ENCODE measurements at places on chromosomes 3 and 15. TPM values are rescaled to one million over a fixed set of nuclear protein-coding genes. Genes with fewer than 3 reads are reported as not detected.

DNA sequence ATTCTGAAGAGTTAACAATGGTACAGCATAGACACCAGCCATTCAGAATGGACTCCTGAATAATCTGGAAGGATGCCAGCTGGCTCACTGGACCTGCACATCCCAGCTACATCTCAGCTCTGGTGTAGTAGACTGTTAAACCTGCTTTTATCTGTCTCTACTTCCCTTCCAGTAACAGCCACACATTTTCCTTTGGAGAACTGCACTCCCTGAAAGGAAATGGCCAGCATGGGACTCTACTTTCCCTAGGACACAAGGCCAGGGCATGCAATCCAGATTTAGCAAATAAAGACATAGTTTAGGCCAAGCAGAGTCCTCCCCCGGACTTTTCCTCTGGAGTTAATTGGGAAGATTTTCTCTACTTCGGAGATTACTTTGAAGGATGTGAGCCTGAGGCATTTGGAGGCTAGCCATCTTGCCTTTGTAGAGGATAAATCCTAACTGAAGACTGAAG is 82.7 kb upstream of the TCF12 start:
- H3K4me3 ChIP-seq = no peak overlapping the region
- no peaks in the 10 kb centered on the region for H3K36me3 ChIP-seq
- H3K4me1 ChIP-seq = no peaks in the 10 kb centered on the region
- no peak overlapping the region for H3K27ac ChIP-seq
- no peak for DNase-seq

DNA sequence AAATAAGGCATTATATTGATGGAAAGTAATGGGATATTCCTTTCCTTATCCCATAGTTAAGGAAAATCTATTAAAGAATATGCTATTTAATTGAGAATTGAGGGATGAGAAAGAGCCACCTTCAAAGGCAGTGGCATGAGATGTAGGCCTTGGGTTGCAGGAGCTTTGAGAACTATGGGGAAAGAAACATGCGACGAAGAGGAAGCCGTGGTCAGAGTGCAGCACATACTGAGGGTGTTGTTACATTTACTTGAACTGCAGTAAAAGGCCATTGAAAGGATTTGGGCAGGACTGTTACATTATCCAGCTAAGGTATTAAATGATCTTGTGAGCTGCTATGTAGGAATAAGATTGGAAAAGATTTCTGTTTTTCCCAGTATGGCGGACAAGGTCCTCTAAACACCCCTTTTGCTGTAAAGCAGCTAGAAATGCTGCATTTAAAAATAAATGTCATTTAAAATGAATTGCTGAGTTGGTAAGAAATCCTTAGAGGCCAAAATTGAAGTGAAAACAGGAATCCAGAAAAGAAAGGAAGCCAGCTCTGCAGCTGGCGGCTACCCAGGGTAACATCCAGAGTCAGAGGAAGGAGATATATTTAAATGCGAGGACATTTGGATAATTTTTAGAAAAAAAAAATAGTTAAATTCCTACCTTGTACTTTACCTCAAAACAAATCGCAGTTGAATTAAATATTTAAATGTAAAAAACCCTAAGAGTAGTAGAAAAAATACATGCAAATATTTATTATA is 61.7 kb downstream of the IL1RAP start:
- DNase-seq = no peak
- H3K4me1 ChIP-seq = no peaks in the 10 kb centered on the region
- no peaks in the 10 kb centered on the region for H3K27me3 ChIP-seq
- no peaks in the 10 kb centered on the region for H3K36me3 ChIP-seq

GRCh38 chr3:7484636-7485035 is 623.7 kb downstream of the GRM7 start:
- no peaks in the 10 kb centered on the region for H3K36me3 ChIP-seq
- no peak overlapping the region for H3K27ac ChIP-seq
- no peaks in the 10 kb centered on the region for H3K4me1 ChIP-seq
- no peaks in the 10 kb centered on the region for H3K27me3 ChIP-seq

The SI gene
- not detected for total RNA-seq

GRCh38 chr3:4425707-4426106 is 41.4 kb downstream of the SUMF1 start:
- DNase-seq = peak; percentile 20
- H3K27ac ChIP-seq = no peak overlapping the region
- no peaks in the 10 kb centered on the region for H3K36me3 ChIP-seq
- no peaks in the 10 kb centered on the region for H3K27me3 ChIP-seq
- peaks cover 3% of the 10 kb centered on the region for H3K4me1 ChIP-seq

DNA sequence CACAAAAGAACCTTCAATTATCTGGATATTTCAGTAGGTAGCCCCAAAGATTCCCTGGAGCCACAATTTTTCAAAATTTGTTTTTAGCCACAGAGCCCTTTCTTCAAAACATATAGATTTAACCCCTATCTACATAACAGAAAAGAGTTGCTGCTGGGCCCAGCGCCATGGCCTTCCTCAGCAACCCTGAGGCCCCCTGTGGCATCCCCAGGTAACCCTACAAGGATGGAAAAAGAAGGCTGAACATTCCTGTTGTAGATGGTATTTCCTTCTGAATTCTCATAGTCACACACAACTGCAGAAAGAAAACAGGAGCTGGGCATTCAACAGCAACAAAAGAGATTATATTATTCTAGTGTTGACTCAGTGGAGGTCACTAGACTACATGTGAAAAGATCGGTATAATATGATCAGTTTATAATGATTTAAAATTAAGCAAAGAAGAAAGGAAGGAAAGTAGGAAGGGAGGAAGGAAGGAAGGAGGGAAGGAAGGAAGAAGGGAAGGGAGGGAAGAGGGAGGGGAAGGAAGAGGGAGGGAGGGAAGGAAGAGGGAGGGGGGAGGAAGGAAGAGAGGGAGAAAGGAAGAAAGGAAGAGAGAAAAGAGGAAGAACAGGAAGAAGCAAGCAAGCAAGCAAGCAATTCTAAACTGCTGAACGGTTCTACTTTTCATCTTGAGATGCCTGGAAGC is 342.5 kb upstream of the NR2F2 start:
- no peak overlapping the region for H3K4me3 ChIP-seq
- no peaks in the 10 kb centered on the region for H3K36me3 ChIP-seq
- no peak for DNase-seq
- H3K4me1 ChIP-seq = no peaks in the 10 kb centered on the region
- no peak overlapping the region for H3K27ac ChIP-seq
- no peaks in the 10 kb centered on the region for H3K27me3 ChIP-seq

The IGSF10 gene
- total RNA-seq = 0.63 TPM

GRCh38 chr3:38606561-38606960 is 42.9 kb downstream of the SCN5A start:
- no peaks in the 10 kb centered on the region for H3K4me1 ChIP-seq
- no peak overlapping the region for H3K27ac ChIP-seq
- H3K27me3 ChIP-seq = no peaks in the 10 kb centered on the region
- DNase-seq = no peak

DNA sequence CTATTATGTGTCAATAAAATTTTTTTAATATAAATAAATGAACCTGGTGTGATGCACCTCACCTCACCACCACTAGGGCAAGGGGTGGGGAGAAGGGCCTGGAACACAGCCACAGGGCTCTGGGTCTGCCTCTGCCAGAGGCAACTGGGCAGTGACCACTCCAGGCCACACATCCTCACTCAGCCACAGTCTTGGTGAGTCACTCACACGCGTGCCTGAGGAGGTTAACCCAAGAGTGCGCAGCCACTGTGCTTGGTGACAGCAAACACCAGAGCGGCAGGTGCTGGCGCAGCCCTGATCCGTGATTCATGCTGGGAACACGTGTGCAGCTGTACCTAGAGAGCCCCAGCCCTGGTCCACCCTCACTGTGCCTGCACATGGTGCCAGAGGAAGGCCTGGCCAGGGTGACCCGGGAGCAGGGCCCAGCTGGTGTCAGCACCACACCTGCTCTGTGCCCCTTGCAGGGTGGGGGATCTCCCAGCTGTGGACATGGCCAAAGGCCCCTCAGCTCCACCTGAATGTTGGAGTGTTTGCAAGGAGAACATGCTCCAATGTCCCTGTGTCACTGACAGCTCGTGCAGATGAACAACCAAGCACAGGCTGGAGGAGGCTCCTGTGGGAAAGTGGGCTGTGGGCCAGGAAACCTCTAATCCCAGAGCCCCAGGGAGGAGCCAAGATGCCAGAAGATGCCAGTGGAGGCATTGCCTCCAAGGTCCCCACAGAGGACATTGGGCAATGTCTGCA is 2.1 kb downstream of the SLC41A3 start:
- no peaks in the 10 kb centered on the region for H3K27me3 ChIP-seq
- no peaks in the 10 kb centered on the region for H3K36me3 ChIP-seq
- no peak for DNase-seq
- no peak overlapping the region for H3K27ac ChIP-seq
- no peak overlapping the region for H3K4me3 ChIP-seq
- peaks cover 3% of the 10 kb centered on the region for H3K4me1 ChIP-seq

DNA sequence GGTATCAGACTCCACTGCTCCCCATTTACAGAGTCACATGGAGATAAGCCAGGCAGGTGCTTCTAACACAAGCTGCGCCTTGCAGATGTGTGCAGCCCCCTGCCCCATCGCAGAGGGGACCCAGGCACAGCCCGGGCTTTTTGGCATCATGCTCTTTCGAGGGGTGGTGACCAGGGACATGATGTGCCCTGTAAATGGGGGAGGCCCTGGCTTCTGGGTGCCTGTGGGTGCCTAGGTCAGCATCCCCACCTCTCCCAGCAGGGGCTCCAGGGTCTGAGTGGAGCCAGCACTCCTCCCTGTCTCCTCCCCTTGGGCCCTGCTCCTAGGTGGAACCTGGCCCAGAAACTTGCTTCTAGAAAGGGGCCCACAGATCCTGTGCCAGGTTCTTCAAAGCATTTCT is 15.2 kb downstream of the TRPM1 start:
- DNase-seq = no peak
- no peak overlapping the region for H3K4me3 ChIP-seq
- H3K27ac ChIP-seq = no peak overlapping the region
- H3K4me1 ChIP-seq = no peaks in the 10 kb centered on the region
- no peaks in the 10 kb centered on the region for H3K36me3 ChIP-seq

DNA sequence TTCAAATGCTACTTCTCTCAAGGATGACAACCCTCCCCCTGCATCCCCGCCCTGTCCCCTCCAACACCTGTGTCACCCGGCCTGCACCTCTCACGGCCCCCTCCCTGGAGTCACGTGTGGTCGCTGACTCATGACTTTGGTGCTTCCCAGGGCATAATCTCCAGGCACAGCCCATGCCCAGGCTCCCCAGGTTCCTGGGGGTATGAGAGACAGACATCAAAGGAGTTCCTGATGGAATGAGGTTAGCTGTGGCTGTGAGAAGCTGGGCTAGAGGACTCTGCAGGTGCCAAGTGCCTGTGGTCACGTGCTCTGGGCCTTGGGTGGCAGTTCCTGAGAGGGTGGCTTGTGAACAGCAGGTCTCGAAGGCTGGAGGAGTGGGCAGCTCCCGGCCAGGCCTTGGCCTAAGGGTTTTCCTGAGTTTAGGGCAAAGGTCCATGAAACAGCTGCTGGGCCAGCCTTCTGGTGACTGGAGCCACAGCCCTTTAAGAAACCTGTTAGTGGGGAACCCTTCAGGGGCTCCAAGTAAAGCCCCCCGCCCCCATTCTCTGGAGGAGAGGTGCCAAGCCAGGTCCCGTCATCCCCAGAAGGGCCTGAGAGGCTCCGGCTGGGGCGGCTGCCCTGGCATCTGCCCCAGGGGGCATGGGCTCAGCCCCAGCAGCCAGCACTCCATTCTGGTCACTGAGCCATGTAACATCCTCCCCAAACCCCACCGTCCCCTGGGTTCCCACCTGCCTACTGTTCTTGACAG is 230.0 kb downstream of the XXYLT1 start:
- peak; percentile 11 for DNase-seq
- H3K27ac ChIP-seq = no peak overlapping the region
- no peaks in the 10 kb centered on the region for H3K27me3 ChIP-seq
- no peaks in the 10 kb centered on the region for H3K36me3 ChIP-seq

- no peaks in the 10 kb centered on the region for H3K27me3 ChIP-seq
- H3K36me3 ChIP-seq = no peaks in the 10 kb centered on the region
- H3K4me1 ChIP-seq = peaks cover 8% of the 10 kb centered on the region
- H3K4me3 ChIP-seq = peak overlapping the region; percentile 86
Observed at GRCh38 chr3:146159616-146160320, 1.2 kb downstream of the PLOD2 start.

DNA sequence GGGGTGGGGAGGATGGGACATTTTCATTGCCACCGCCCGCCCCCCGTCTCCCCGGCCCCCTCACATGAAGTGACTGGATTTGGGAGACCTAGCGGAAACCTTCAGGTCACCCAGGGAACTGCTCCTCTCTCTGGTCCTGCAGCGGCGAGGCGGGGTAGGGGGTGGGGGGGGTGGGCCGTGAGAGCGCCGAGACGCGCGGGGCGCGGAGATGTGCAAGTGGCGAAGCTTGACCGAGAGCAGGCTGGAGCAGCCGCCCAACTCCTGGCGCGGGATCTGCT is 712 bp upstream of the MME start:
- peak overlapping the region; percentile 71 for H3K4me3 ChIP-seq
- H3K27ac ChIP-seq = peak overlapping the region; percentile 3
- DNase-seq = no peak
- H3K36me3 ChIP-seq = peaks cover 2% of the 10 kb centered on the region

The IGF2BP2 gene
- total RNA-seq = 26.9 TPM

- H3K27ac ChIP-seq = no peak overlapping the region
- no peaks in the 10 kb centered on the region for H3K4me1 ChIP-seq
- no peak overlapping the region for H3K4me3 ChIP-seq
- no peaks in the 10 kb centered on the region for H3K36me3 ChIP-seq
- H3K27me3 ChIP-seq = no peaks in the 10 kb centered on the region
- no peak for DNase-seq
Observed at GRCh38 chr3:139987908-139988307, 52.9 kb downstream of the CLSTN2 start.

DNA sequence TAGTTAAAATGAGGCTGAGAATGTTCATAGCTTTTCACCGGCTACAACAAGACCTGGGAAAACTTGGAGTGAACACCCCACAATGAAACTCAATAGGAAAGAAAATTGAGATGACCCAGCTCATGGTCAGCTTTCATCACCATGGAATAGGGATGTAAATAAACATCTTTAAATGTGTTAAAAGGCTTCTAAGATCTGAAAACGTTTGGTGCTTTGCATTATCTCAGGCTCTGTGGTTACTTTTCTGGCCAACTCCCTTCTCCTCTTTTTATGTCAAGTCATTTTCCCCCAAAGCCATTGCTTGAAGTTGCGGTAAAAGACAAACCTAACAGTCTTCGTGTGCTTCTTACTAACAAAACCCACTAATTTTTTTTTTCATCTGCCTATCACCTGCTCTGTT is 195.8 kb downstream of the MECOM start:
- no peaks in the 10 kb centered on the region for H3K4me1 ChIP-seq
- H3K4me3 ChIP-seq = no peak overlapping the region
- no peaks in the 10 kb centered on the region for H3K27me3 ChIP-seq

The NEK11 gene
- 13.2 TPM for total RNA-seq

The INTS14 gene
- total RNA-seq = 37.1 TPM

The TLNRD1 gene
- 16.7 TPM for total RNA-seq

- no peaks in the 10 kb centered on the region for H3K36me3 ChIP-seq
- DNase-seq = no peak
- H3K27ac ChIP-seq = no peak overlapping the region
Observed at GRCh38 chr15:80081390-80081789, 21.9 kb downstream of the ZFAND6 start.

- no peaks in the 10 kb centered on the region for H3K36me3 ChIP-seq
- no peak for DNase-seq
- H3K27ac ChIP-seq = no peak overlapping the region
- no peaks in the 10 kb centered on the region for H3K27me3 ChIP-seq
Observed at GRCh38 chr15:97867870-97868269, 92.6 kb upstream of the ARRDC4 start.
